Fibroblast of the aortic adventitia (primary cell): ENCODE measurements at places on chromosomes 12 and 14. TPM values are rescaled to one million over a fixed set of nuclear protein-coding genes. Genes with fewer than 3 reads are reported as not detected.

Gene FAM181A
- total RNA-seq: not detected in 2 replicates

Gene CTSG
- not detected in 2 replicates for total RNA-seq

Gene SOCS4
- 11.6 and 25.0 TPM in 2 replicates for total RNA-seq

Gene NKX2-8
- not detected in 2 replicates for total RNA-seq

Gene NPFF
- total RNA-seq: not detected in 2 replicates

Gene KCTD10
- 90.9 and 91.7 TPM in 2 replicates for total RNA-seq

Gene APOF
- total RNA-seq: not detected in 2 replicates

Gene P2RX2
- not detected in 2 replicates for total RNA-seq

Gene FSCB
- 0.09 and 1.4 TPM in 2 replicates for total RNA-seq

Gene ACOT6
- total RNA-seq: not detected in 2 replicates

Gene LTBR
- 71.8 and 93.7 TPM in 2 replicates for total RNA-seq

Gene PTPN6
- total RNA-seq: not detected in 2 replicates

Gene E2F7
- 2.3 and 23.4 TPM in 2 replicates for total RNA-seq

Gene GPX2
- total RNA-seq: not detected in 2 replicates

Gene TCP11L2
- total RNA-seq: 36.1 and 42.4 TPM in 2 replicates

Gene RNF34
- total RNA-seq: 36.9 and 55.1 TPM in 2 replicates

Gene FGF23
- not detected in 2 replicates for total RNA-seq

Gene C3AR1
- total RNA-seq: 0.18 TPM in 1 of 2 replicates, not detected in the other

Gene TMEM63C
- total RNA-seq: 1.9 TPM in 1 of 2 replicates, not detected in the other

Gene SLC6A15
- total RNA-seq: 8.9 and 53.3 TPM in 2 replicates

Gene PMCH
- 0.27 TPM in 1 of 2 replicates, not detected in the other for total RNA-seq

Gene ZDHHC22
- total RNA-seq: not detected in 2 replicates

Gene PRKAG1
- total RNA-seq: 52.4 and 95.9 TPM in 2 replicates

Gene C12orf50
- total RNA-seq: not detected in 2 replicates

Gene ZBTB42
- 2.5 and 5.0 TPM in 2 replicates for total RNA-seq

Gene LALBA
- total RNA-seq: not detected in 2 replicates

Gene CLEC2D
- total RNA-seq: 4.6 and 16.7 TPM in 2 replicates

Gene EIF2S3B
- total RNA-seq: 7.1 and 9.2 TPM in 2 replicates

Gene SERPINA9
- not detected in 2 replicates for total RNA-seq

Gene TMPRSS12
- not detected in 2 replicates for total RNA-seq

Gene FOXG1
- 0.63 TPM in 1 of 2 replicates, not detected in the other for total RNA-seq

Gene DBX2
- total RNA-seq: 0.08 and 0.72 TPM in 2 replicates
